ENCODE measurements at places on chromosomes 7 and 10. TPM values are rescaled to one million over a fixed set of nuclear protein-coding genes. Genes with fewer than 3 reads are reported as not detected.

GRCh38 chr10:1597370-1598146 lies 139.8 kb downstream of the ADARB2 start:
- no peak overlapping the region for H3K27ac ChIP-seq
- H3K27me3 ChIP-seq = peaks cover 5% of the 10 kb centered on the region
- H3K4me3 ChIP-seq = no peak overlapping the region
- no peaks in the 10 kb centered on the region for H3K36me3 ChIP-seq
- no peaks in the 10 kb centered on the region for H3K4me1 ChIP-seq

- no peaks in the 10 kb centered on the region for H3K36me3 ChIP-seq
- no peak for DNase-seq
- no peak overlapping the region for H3K4me3 ChIP-seq
- no peak overlapping the region for H3K27ac ChIP-seq
- peaks cover 2% of the 10 kb centered on the region for H3K4me1 ChIP-seq
- H3K27me3 ChIP-seq = no peaks in the 10 kb centered on the region
These were observed 16.5 kb downstream of the WDR86 start for GRCh38 chr7:151393031-151393977.

DNA sequence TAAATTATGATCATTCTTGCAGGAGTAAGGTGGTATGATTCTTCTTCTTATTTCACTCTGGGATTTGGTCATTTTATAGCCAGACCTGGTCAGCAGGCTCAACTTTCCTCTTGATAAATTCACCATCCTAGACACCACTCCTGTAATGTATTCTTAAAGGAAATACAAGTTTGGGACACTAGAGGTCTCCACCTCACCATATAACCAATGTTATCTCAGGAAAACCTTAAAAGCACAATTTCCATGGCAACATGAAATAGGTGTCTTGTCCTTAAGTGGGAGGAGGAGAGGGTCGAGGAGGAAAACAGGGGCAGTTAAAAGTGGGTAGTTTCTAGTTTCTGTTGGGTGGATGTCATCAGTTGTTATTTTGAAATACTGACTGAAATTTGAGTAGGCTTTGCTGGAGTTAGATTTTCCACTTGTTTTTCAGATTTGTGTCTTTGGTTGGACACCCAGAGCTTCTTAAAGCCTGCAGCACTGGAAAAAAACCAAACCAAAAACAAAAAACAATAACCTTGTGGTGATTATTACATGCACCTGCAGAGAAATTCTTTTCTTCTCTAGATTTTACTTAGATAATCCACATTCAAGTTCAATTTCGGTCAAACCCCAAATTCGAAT lies 163.1 kb downstream of the PRKCQ start:
- DNase-seq = no peak
- H3K4me1 ChIP-seq = no peaks in the 10 kb centered on the region
- no peaks in the 10 kb centered on the region for H3K27me3 ChIP-seq
- no peak overlapping the region for H3K27ac ChIP-seq

- H3K27me3 ChIP-seq = no peaks in the 10 kb centered on the region
- no peaks in the 10 kb centered on the region for H3K4me1 ChIP-seq
- H3K36me3 ChIP-seq = peaks cover 41% of the 10 kb centered on the region
- H3K27ac ChIP-seq = no peak overlapping the region
These were observed 16.5 kb downstream of the MGMT start for GRCh38 chr10:129483430-129484010.

GRCh38 chr7:86687831-86688230 lies 44.1 kb downstream of the GRM3 start:
- no peaks in the 10 kb centered on the region for H3K27me3 ChIP-seq
- no peaks in the 10 kb centered on the region for H3K36me3 ChIP-seq
- H3K4me3 ChIP-seq = no peak overlapping the region
- H3K27ac ChIP-seq = no peak overlapping the region

GRCh38 chr10:75294866-75295701 lies 59.3 kb upstream of the COMTD1 start:
- no peaks in the 10 kb centered on the region for H3K36me3 ChIP-seq
- no peak overlapping the region for H3K27ac ChIP-seq
- H3K4me1 ChIP-seq = peaks cover 5% of the 10 kb centered on the region

- no peak for DNase-seq
- no peaks in the 10 kb centered on the region for H3K36me3 ChIP-seq
These were observed 66.3 kb upstream of the COMTD1 start for GRCh38 chr10:75302029-75302428.

GRCh38 chr7:45407730-45408408 lies 166.3 kb upstream of the ADCY1 start:
- no peak overlapping the region for H3K27ac ChIP-seq
- peaks cover 2% of the 10 kb centered on the region for H3K4me1 ChIP-seq
- H3K36me3 ChIP-seq = no peaks in the 10 kb centered on the region
- H3K27me3 ChIP-seq = peaks cover 8% of the 10 kb centered on the region

DNA sequence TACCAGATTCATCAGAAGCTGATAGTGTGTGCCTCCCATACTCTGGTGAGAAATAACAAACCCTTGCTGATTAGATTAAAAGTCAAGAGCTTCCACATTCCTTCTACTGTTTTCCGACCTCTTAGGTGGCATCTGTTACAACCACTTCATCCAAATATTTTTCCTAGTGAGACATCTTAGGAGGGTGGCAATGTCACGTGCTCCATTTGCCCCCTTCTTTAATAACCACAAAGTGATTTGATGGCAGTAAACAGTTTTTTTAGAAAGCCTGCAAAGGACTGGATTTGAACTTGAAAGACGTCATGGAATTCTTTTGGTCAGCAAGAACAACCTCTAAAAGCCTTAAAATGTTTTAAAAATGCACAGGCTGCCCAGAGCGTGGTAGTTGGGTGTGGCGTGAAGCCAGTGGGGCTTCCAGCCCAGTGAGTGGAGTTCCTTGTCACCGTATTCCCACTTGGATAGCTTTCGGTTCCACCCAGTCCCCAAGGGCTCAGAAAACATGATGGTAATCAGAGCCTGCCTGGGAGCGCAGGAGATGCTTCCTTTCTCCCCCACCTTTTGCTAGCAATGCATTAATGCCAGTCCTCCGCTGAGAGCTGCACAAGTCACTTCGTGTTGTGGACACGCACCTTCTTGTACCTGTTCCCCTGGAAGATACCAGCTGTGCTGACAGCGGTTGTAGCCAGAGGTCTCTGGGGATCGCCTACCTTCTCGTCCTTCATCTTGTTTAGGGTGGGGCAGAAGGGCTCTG lies 256.4 kb downstream of the KIAA1217 start:
- H3K27ac ChIP-seq = peak overlapping the region; percentile 43
- H3K36me3 ChIP-seq = no peaks in the 10 kb centered on the region
- peaks cover 42% of the 10 kb centered on the region for H3K4me1 ChIP-seq
- DNase-seq = no peak

DNA sequence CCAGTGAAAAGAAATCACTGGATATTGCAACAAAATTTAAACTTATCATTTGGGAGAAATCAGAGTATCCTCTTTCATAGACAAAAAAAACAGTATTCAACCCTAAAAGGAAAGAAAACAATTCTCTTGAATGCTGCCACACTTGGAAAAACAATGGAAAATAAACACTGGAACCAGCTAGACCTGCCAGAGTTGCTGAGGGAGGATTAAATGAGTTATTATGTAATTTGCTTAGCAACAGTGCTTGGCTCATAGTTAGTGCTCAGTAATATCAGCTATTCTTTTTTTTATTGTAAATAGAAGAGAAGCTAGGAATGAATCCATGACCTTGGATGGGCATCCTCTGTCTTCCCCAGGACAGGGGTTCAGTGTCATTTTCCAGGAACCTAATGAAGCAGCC lies 11.0 kb upstream of the ZNF273 start:
- H3K4me1 ChIP-seq = peaks cover 12% of the 10 kb centered on the region
- no peak overlapping the region for H3K4me3 ChIP-seq
- no peak overlapping the region for H3K27ac ChIP-seq
- H3K36me3 ChIP-seq = no peaks in the 10 kb centered on the region

- no peak overlapping the region for H3K4me3 ChIP-seq
- H3K27me3 ChIP-seq = no peaks in the 10 kb centered on the region
- H3K4me1 ChIP-seq = peaks cover 39% of the 10 kb centered on the region
- no peak for DNase-seq
- peaks cover 8% of the 10 kb centered on the region for H3K36me3 ChIP-seq
These were observed 38.3 kb downstream of the WBP1L start for GRCh38 chr10:102781921-102782557.

GRCh38 chr10:49288341-49289065 lies 10.5 kb upstream of the C10orf71 start:
- H3K27me3 ChIP-seq = peaks cover 7% of the 10 kb centered on the region
- DNase-seq = no peak
- no peaks in the 10 kb centered on the region for H3K4me1 ChIP-seq
- H3K4me3 ChIP-seq = no peak overlapping the region

- H3K4me3 ChIP-seq = peak within 1 kb of the TSS; percentile 91
- peak; percentile 77 for DNase-seq
- no peaks in the 10 kb centered on the region for H3K27me3 ChIP-seq
- peak within 1 kb of the TSS; percentile 85 for H3K27ac ChIP-seq
- H3K36me3 ChIP-seq = peaks cover 4% of the 10 kb centered on the region
These were observed at the start of gene NOD1 for GRCh38 chr7:30478349-30479201. TSS of gene NOD1 (minus strand) at chr7:30478784. CDS start at chr7:30456921, 21,863 bp downstream.

DNA sequence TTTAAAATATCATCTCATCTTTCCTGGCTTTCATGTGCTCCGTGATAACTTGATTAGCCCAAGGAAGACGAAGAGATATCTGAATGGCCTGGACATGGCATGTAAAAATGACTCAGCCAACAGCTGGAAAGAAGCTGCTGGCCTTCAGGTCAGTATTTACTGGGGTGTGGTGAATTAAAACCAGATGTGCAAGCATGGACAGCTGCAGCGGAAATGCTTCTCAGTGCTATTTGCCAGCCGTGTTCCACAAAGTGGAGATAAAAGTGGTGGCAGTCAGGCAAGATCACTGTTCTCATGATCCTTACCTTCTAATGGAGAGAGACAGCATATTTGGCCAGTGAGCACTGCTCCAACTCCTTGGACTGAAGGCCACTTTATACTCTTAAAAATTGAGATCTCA lies 203.1 kb upstream of the VSTM2A start:
- H3K27me3 ChIP-seq = no peaks in the 10 kb centered on the region

GRCh38 chr10:99276848-99277486 lies 41.3 kb upstream of the HPSE2 start:
- peaks cover 15% of the 10 kb centered on the region for H3K27me3 ChIP-seq
- H3K27ac ChIP-seq = no peak overlapping the region
- no peaks in the 10 kb centered on the region for H3K4me1 ChIP-seq
- H3K36me3 ChIP-seq = no peaks in the 10 kb centered on the region
- H3K4me3 ChIP-seq = no peak overlapping the region

- H3K4me3 ChIP-seq = no peak overlapping the region
- H3K27ac ChIP-seq = no peak overlapping the region
- no peaks in the 10 kb centered on the region for H3K36me3 ChIP-seq
- no peaks in the 10 kb centered on the region for H3K4me1 ChIP-seq
These were observed 291.1 kb downstream of the ZNF248 start for GRCh38 chr10:37566332-37566731.

DNA sequence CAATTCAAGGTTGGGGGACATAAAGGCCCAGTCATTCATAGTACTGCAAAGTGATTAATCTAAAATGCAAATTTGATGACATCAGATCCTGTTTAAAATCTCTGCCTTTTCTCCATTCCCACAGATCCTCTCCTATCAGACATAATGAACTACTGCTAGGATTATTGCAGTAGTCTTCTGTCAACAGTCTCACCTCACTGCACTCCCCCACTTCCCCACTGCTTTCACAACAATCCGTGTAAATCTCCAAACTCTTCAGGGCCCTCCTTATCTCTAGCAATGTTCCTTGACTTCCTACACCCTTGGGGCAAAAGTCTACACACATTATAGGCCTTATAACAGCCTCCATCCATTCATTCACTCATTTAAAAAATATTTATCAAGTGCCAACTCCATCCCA lies 112.4 kb downstream of the KBTBD2 start:
- no peak overlapping the region for H3K27ac ChIP-seq
- H3K4me3 ChIP-seq = no peak overlapping the region
- peaks cover 5% of the 10 kb centered on the region for H3K27me3 ChIP-seq

GRCh38 chr7:140641524-140642195 lies 1.0 kb upstream of the DENND2A start:
- H3K36me3 ChIP-seq = no peaks in the 10 kb centered on the region
- peaks cover 10% of the 10 kb centered on the region for H3K4me1 ChIP-seq
- no peak overlapping the region for H3K27ac ChIP-seq
- H3K4me3 ChIP-seq = no peak overlapping the region
- H3K27me3 ChIP-seq = peaks cover 44% of the 10 kb centered on the region

CADPS2 gene
- not detected for total RNA-seq

SYNPO2L gene
- not detected for total RNA-seq

DPYSL4 gene
- 7.2 TPM for total RNA-seq

FLNC gene
- not detected for total RNA-seq

ZNF12 gene
- total RNA-seq = 14.9 TPM

FOXP2 gene
- total RNA-seq = not detected

Data from activated CD4-positive, alpha-beta memory T cell treated with anti-CD3 and anti-CD28 coated beads for 36 hours (primary cell).